ENCODE measurements at places on chromosomes 6 and 20.

DNA sequence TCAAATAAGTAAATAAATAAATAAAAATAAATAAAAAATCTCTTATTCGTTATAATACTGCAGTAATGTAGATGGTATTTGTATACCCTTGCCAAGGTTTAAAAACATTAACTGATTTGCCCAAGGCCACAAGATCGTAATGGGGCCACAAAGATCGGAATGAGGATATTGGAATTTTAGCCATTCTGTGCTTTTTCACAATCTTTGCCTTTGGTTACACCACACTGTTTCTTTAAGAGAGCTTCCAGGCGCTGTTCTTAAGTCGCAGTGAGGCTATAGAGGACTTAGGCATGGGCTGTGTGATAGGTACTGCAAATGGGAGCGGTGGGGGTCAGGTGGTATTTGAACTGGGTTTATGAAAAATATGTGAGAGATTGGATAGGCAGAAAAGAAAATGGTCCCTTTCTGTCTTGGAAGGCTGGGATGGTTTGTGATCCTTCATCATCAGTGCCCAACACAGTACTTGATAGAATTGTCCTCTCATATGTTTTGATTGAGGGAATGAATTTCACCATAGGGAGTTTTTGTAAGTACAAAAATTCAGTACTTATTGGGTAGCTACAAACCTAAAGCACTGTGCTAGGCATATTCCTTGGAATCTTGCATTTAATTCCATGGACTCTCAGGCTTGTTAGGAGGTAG is 1.4 kb downstream of the NUS1 start:
- no peak for DNase-seq

DNA sequence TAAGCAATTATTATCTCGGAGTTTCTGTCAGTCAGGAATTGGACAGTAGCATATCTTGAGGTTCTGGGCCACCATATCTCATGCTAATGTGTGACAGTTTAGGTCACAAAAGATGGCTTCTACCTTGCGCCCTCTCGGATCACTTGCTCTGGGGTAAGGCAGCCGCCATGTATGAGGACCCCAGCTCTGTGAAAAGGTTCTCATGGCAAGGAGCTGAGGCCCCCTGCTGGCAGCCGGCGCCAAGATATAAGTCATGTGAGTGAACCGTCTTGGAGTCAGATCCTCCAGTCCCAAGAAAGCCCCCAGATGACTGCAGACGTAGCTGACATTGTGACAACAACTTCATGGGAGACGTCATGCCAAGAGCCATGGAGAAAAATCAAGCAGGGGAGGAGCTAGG is 670.8 kb downstream of the KIF16B start:
- DNase-seq = no peak

DNA sequence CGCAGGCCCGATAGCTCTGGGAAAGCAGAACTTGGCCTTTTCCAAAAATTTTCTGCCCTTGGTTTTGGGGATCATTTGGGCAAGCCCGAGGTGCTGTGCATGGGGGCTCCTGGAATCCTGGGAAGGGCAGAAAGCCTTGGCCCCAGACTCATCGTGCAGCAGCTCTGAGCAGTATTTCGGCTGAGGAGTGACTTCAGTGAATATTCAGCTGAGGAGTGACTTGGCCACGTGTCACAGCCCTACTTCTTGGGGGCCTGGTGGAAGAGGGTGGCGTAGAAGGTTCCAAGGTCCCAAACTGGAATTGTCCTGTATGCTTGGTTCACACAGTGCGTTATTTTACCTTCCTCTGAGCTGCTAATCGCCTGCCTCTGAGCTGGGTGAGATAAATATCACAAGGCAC is 1.1 kb upstream of the BMP2 start:
- DNase-seq = no peak

GRCh38 chr20:17504066-17504897 is 26.9 kb downstream of the BFSP1 start:
- DNase-seq = no peak

GRCh38 chr20:57792386-57793080 is 82.7 kb upstream of the PMEPA1 start:
- DNase-seq = no peak

- no peak for DNase-seq
Observed at GRCh38 chr20:35395728-35396127, 16.0 kb downstream of the UQCC1 start.

GRCh38 chr20:17958373-17959256 is 10.0 kb downstream of the SNX5 start:
- no peak for DNase-seq

- no peak for DNase-seq
Observed at GRCh38 chr20:44706301-44707017, 8.7 kb upstream of the CCN5 start.

DNA sequence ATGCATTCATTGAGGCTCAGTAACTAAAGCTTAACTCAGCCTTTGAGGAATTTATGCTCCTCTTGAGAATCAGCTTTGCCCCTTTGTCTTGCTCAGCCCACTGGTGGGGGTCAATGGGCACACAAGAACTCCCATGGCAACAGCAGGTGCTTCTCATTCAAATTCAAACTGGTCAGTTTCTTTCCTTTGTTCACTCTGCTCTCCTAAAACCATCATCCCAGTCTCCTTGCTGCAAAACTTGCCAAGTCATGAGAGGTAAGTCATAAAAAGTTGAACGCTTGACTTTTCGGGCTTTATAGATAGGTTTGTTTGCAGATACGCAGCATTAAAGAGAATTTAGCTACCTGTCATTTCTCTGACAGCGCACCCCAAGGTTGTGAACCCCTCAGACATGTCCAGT is 146.8 kb downstream of the TFAP2A start:
- DNase-seq = no peak

DNA sequence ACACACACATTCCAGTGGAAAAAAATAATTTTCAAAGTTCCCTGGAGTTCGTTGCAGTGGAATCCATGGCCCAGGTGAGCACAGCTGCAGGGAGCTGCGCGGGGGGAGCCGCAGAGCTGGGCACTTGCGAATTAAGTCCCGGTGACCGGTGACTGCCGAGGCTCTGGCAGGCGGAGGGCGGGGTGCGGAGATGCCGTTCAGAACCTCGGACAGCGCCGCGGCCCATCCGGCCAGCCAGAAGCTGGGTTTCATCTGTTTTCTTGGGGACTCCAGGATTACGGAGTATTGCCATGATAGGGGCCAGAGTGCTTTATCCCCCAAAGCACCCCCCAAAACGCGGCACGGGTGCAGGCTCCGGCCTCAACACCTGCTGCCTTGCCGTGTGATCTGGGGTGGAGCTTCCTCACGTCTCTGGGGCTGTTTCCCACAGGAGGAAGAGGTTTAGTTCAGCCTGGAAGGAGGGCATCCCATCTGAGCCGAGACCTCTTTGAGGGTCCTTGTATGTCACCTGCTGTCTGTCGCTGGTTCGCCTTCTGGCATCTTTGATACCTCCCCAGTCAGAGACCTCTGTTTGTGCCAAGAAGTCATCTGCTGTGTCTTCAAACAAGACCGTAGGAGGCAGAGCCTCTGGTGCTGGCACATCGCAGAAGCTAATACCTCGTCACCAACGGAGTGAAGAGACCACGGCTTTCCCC is 99.4 kb downstream of the YTHDF1 start:
- no peak for DNase-seq
